ENCODE measurements at places on chromosomes 2 and 18.
A peak's percentile ranks its signal among the peaks of the same experiment; 100 is the strongest.

GRCh38 chr2:186882511-186883071, 33.6 kb upstream of the ZSWIM2 start:
- DNase-seq: no peak

GRCh38 chr2:63488118-63488713, 100.1 kb downstream of the WDPCP start:
- peak; percentile 8 for DNase-seq

DNA sequence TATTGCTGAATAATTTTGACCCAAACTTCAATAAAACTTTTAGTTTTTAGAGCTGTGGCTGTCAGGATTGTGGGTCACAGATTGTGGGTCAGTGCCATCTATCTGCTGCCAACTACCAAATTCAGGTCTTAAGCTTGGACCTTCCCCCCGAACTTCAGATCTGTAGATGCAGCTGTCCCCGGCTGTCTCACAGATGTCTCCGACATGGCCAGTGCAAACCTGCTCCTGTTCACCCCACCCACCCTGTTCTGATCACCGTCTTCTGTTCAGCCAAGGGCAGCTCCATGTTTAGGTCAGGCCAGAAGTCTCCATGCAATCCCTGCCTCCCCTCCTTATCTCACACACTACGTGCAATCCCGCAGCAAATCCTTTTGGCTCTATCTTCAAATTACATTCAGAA, 175.0 kb downstream of the PRKCE start:
- no peak for DNase-seq

DNA sequence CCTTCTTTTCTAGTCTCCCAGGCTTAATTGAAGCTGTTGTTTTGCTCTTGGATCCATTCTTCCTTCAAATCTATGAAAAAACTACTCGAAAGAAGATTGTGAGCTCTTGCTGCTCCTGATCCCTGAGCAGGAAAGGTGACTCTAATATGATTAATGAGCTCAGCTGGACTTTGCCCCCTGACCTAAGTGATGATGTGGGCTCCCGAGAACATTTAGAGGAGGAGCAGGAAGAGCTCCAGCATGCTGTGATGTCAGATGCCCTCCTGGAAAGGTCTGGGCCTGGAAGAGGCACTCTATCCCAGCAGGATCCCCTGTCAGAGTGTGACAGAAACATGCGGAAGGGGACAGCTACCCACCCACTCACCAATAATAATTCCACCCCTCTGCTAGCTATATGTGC, 117.9 kb upstream of the PELI1 start:
- DNase-seq: no peak

DNA sequence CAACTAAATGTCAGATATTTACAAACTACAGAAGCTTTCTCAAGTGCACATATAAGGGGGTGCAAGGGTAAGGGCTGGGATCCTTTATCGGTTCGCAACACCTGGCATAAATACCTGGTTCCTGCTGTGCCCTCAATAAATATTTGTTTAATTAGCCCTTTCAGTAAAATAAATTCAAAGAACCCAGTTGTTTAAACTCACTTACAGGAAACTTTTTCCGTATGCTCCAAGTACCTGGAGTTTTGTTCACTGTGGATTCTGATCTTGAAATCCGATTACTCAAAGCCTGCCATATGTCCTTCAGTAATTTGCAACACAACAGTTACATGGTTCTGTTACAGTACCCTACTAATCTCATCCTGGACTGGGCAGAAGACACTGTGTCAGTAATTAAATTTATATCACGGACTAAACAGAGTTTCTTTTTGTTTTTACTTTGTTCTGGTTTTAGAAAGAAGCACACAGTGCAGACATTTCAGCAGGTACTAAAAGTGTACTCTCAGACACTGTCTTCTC, 36.9 kb downstream of the TBC1D8 start:
- DNase-seq: no peak

GRCh38 chr18:36440614-36441013, 143.1 kb downstream of the FHOD3 start:
- DNase-seq: no peak

GRCh38 chr2:240255811-240256703, 115.6 kb upstream of the OTOS start:
- no peak for DNase-seq

- DNase-seq: peak; percentile 59
Measured at GRCh38 chr2:230155359-230155758, 64.4 kb downstream of the SP110 start.

DNA sequence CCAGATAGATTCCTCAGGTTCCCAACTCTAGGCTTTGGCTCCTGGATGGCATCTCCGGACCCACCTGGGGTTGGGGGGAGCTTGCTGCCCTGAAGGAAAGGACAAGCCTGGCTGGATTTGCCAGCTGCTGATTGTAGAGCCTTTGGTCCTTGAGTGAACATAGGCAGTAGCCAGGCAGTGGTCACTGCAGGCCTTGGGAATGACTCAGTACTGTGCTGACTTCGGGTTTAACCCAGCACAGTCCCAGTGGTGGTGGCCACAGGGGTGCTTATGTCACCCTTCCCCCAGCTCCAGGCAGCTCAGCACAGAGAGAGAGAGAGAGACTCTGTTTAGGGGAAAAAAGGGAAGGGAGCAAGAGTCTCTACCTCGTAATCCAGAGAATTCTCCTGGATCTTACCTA, 27.7 kb upstream of the ACTR2 start:
- no peak for DNase-seq

DNA sequence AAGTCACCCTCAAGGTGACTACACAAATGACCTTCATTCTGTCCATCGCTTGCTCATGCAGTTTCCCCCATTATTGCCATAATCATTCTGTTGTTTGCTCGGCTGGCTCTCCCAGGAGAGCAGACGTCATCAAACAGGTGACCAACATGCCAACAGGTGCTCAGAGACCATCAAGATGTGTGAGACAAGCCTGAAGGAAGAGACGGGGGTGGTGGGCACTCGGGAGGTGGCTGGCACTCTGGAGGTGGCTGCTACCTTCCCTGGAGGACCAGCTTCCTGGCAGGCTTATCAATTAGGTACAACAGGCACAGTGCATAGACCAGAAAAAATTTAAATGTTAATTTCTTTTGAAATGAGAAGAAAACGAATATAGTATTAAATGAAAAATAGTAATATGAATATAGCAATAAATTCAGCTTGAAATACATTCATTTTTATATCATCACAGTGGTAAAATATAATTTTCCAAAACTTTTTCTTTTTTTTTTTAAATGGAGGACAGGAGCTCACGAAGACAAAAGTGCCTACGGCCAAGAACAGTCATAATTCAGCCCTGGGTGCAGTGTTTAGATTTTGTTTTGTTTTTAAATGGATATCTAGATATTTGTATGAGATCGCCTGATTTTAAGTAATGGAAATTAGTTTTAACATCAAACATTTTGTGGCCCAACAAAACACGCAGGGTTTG, 16.9 kb upstream of the HAAO start:
- no peak for DNase-seq

- DNase-seq: peak; percentile 16
Measured at GRCh38 chr2:207770602-207771404, 1.1 kb upstream of the FZD5 start.

DNA sequence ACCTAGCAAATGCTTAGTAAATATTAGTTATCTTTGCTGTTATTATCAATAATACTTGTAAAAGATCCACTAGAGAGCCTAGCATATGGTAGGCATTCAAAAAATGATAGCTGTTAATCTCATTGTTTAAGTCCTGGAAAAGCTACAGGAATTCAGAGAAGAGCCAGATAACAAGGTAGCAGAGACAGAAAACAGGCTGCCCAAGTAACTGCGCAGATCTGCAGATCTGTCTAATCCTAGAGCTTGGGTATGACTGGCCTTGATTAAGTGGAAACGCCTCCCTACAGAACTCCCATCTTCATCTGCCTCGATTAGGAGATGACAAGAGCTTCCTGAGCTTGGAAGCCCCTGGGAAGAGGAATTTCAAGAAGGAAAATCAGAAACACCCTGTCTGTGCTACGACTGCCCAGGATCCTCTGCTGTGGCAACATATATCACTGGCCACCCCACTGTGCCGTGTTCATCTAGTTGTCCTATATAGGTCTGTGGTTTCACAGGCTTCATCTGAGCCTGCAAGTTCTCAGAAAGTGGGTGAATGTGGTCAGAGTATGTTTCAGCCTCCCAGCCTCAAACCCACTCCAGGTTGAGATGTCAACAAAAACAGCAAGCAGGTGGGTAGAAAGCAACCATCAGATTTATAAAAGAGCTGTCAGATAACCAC, 151.5 kb upstream of the PKDCC start:
- DNase-seq: no peak

DNA sequence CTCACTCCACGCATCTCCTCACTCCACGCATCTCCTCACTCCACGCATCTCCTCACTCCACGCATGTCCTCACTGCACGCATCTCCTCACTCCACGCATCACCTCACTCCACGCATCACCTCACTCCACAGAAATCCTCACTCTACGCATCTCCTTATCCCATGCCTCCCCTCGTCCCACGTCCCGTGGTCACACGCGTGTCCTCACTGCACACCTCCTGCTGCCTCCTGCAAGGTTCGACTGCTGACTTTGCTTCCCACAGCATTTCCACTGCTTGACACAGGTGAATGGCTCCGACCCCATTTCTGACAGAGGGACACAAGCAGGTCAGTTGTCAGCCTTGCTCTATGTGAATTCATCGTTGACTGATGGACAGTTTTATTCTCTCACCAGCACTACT, 103.0 kb downstream of the USP40 start:
- DNase-seq: no peak

- DNase-seq: no peak
Measured at GRCh38 chr2:15582710-15583357, 8.8 kb upstream of the DDX1 start.

DNA sequence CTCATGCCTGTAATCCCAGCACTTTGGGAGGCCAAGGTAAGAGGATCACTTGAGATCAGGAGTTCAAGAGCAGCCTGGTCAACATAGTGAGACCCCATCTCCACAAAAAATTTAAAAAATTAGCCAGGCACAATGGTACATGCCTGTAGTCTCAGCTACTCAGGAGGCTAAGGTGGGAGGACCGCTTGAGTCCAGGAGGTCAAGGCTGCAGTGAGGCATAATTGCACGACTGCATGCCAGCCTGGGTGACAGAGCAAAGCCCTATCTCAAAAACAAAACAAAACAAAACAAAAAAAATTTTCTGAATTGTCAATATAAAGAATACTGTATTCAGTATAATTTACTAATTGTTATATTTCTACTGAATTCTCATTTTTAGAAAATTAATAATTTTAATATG, 20.9 kb upstream of the NEDD4L start:
- DNase-seq: no peak

GRCh38 chr2:163200741-163201140, 362.2 kb upstream of the KCNH7 start:
- DNase-seq: no peak
